ENCODE measurements at places on chromosomes 6 and 20.
A peak's percentile ranks its signal among the peaks of the same experiment; 100 is the strongest.

GRCh38 chr6:79277109-79277508 lies 42.6 kb upstream of the HMGN3 start:
- DNase-seq = no peak

GRCh38 chr6:45568626-45569025 lies 190.9 kb upstream of the SUPT3H start:
- DNase-seq = no peak

- no peak for DNase-seq
These were observed 207.7 kb upstream of the JARID2 start for GRCh38 chr6:15038013-15038791.

GRCh38 chr6:63149730-63150129 lies 61.5 kb upstream of the FKBP1C start:
- no peak for DNase-seq

DNA sequence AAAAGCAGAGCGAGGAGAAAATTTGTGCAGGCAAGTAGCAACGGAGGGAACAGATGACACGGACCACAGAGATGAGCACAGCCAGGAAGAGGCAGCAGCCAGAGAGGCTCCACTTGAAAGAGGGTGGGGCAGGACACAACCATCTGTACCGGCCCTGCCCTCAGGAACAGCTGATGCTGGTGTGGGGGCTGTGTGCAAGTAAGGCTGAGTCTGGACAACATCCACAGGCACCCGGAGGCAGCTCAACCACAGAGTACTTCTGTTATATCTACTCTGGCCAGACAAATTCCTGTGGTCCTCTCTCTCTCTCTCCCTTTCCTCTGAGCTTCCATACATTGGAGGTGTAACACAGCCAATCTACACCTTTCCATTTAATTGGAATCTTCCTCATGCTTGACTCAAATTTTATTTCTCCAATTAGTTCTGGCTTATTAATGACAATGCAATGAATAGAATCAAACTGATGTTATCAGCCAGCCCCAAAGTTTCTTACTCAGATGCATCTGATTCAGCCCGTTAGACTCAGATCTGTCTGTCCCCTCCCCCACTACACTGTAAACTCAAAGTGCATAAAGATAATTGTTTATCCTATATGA lies 24.9 kb downstream of the KIF13A start:
- peak; percentile 6 for DNase-seq

GRCh38 chr20:32539026-32539816 lies 45.9 kb downstream of the NOL4L start:
- no peak for DNase-seq

- no peak for DNase-seq
These were observed 179.2 kb upstream of the BMP2 start for GRCh38 chr20:6588296-6588695.

DNA sequence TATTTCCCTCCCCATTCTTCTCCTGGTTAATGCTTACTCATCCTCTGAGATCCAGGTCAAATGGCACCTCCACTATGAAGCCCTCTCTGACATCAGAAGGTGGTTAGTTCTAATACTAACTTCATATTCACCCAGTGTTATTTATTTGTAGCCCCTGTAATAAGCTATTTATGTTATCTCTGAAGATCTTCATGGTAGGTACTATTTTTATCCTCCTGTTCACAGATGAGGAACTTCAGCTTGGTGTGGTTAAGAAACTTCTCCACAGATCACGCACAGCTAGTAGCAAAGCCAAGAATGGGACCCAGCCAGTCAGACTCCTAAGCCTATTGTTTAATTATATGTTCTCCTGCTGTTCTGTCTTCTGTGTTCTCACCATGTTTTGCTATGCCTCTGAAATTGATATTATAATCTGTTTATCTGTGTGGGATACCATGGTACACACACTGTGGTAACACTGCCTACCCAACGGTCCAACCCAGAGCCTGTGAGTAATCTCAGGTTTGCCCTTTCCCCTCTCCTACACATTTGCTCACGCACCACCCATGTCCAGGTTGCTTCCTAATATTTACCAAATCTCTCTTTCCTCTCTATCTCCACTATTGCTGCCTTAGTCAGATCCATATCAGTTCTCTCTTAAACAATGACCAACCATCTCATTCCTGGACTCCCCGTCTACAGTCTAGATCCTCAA lies 98.4 kb downstream of the IPCEF1 start:
- no peak for DNase-seq

DNA sequence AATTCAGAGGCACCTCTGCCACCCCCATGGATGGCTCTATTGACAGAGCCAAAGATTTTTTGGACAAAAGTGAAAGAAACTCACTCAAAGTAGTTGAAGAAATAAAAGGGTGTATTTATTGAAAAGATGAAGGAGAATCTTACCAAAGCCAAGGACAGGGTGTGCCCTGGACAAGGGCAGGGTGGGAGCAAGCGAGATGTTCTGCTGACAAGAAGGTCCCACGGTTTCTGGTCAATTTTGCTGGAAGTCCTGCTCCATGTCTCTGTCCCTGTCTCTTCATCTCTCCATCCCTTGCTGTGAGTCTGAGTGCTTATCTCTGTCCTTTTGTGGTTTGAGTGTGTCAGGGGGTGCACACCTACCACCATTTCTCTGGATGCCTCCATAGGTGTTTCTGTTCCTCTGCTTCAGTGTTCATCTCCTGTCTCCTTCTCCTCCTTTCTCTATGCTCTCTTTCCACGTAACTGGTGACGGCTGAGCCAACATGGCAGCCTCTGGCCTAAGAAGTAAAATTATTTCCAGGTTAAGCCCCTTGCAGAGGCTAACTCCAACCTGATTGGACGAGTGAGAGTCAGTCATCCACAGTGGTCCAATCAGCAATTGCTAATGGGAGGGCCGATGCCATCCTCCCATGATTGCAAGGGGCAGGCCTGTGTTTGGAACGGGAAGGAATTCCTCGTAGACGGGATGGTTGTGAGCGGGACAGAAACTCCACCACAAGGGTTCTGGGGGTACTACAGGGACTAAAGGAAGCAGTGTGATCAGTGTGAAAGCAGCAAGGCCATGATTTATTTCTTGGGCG lies 502.1 kb upstream of the CDH4 start:
- no peak for DNase-seq

- DNase-seq = no peak
These were observed 13.6 kb upstream of the CEP85L start for GRCh38 chr6:118665011-118665410.

DNA sequence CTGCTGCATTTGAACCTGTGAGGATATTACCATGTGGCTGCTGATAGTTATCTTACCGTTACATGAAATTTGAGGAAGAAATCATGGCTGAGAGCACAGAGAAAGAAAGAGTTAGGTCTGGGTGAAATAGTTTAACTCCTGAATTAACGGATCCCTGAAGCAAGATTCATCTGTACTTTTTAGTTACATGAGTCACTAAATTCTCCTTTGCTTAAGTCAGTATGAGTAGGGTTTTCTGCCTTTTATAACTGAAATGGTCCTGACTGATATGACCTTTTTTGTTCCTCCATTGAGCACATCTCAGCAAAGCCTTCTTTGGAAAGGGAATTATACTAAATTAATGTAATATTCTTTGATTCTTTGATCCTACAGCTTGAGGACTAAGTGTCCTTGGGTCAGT lies 333.3 kb upstream of the ZFP64 start:
- no peak for DNase-seq

- no peak for DNase-seq
These were observed 66.7 kb downstream of the SYNDIG1 start for GRCh38 chr20:24535941-24536730.

DNA sequence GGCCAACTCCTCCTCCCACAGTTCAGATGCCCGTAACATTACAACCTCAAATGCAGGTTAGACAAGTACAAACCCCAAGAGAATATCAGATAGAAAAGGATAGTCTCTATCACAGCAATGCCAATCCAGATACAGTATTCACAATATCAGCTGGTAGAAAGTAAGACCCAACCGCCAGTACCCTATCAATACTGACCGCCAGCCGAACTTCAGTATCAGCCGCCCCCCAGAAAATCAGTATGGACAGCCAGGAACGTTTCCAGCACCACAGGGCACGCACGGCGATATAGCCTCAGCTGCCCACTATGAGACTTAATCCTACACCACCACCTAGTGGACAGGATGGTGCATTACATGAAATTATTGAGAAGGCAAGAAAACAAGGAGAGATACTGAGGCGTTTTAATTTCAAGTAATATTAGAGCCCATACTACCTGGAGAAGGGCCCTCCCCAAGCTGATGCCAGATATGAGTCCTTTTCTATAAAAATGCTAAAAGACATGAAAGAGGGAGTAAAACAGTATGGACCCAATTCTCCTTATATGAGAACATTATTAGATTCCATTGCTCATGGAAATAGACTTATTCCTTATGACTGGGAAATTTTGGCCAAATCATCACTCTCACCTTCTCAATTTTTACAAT lies 17.6 kb upstream of the EIF2S2 start:
- DNase-seq = peak; percentile 56

DNA sequence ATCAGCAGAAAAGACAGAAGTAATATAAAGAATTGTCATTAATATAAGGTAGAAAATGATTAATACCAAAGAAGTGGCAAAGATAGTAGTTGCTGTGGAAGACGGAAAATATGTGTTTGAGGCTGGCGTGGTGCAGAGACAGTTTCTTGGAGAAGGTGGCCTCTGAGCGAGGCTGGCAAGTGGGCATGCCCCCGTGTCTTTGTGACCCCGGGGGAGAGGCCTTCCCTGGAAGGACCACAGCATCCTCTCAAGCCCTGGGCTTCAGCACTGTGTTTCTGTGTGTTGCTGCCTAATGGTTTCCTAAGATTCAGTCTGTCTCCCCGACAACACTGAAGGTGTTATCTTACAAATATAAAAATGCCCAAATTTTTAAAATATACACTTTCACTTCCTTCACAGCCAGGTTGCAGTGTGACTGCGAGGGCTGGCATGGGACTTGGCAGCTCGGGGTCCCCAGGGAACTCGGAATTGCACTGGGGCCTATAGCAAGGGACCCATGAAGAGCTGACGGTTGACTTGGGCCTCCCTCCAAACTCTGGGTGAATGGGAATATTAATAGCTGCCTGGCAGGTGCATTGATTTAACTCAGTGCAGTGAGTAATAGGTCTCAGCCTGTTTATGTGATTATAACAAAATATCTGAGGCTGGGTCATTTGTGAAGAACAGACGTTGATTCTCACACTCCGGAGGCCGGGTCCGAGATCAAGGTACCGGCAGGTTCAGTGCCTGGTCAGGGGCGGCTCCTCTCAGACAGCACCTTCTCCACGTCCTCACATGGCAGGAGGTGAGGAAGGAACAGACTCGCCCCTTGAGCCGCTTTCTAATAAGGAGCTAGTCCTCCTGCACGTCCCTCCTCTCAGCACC lies 47.4 kb upstream of the AFDN start:
- no peak for DNase-seq

- DNase-seq = no peak
These were observed 40.5 kb upstream of the GATA5 start for GRCh38 chr20:62516338-62516737.

DNA sequence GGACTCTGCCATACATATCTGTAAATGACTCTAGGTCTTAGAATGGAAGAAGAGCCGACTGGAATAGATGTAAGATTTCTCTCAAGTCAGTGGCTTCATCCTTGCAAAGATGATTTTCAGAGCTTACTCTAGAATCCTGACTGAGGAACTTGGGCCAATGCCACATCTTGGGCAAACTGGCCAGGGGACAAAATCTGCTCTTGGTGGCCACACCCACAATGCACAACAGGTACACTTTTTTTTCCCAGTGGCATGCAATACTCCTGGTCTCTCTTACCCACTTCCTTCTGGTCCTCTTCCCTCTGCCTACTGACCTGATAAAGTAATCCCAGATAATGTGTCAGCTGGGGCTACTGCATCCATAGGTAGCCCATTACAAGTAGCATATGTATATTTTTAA lies 13.4 kb downstream of the CLIC5 start:
- no peak for DNase-seq

DNA sequence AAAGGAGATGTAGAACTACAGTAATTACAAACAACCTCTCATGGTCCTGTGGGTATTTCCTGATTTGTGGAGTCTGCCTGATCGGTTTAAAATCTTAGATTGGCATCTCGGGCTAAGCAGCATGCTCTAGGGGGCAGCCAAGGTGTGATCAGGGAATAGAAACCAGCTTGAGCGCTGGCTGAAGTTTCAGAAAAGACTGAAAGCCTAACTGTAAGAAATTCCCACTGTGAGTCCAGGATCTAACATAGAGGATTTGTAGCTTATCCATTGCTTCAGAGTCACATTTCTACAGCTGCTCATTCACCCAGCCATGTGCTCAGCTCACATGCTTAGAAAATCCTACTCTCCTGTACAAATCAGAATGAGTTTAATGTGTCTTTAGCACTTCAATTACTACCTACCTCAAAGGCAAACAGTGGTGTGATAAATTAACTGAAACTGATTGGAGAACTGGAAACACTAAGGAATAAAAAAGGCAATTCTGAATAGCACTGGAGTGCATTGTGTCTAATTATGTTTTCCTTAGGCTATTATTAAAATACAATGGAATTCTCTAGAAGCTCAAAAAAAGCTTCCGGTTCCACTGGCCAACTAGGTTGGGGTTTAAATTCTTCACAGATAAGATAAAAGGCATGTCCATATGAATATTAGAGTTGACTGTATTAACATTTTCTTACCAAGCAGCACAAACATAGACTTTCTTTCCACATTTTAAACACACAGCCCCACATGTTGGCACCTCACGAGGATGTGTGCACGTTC lies 73.8 kb upstream of the MPC1 start:
- no peak for DNase-seq

DNA sequence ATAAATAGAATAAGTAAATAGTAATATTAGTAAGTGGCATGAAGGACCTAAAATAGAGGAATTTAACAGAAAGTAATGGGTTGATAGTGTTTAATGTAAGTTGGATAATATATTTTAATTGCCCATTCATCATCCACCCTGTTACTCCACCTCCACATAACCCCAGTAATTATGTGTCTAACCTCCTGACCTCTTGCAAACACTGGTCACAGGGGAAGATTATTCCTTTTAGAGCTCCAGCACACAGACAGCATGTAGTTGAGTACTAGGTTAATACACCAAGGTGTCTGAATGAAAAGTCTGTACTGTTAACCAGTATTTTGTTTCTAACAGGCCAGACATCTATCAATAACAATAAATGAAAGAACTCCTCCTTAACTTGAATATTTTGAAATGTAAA lies 92.4 kb upstream of the EYS start:
- DNase-seq = no peak

GRCh38 chr6:143536461-143536865 lies 24.9 kb upstream of the FUCA2 start:
- DNase-seq = no peak

GRCh38 chr6:7734707-7735383 lies 8.9 kb downstream of the BMP6 start:
- DNase-seq = no peak

DNA sequence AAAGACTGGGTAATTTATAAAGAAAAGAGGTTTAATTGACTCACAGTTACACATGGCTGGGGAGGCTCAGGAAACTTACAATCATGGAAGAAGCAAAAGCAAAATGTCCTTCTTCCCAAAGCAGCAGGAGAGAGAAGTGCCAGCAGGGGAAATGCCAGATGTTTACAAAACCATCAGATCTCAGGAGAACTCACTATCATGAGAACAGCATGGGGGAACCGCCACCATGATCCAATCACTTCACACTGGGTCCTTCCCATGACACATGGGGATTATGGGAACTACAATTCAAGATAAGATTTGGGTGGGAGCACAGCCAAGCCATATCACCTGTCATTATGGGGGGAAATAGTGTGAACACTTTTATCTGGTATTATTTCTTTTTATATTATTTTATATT lies 557.2 kb downstream of the EYS start:
- no peak for DNase-seq

- DNase-seq = no peak
These were observed 33.9 kb downstream of the MBOAT1 start for GRCh38 chr6:20178327-20178726.

GRCh38 chr20:57405236-57406016 lies 14.2 kb downstream of the RBM38 start:
- DNase-seq = no peak

- DNase-seq = peak; percentile 22
These were observed 242.2 kb downstream of the HIVEP2 start for GRCh38 chr6:142702501-142703460.
